Caco-2 (cell line): ENCODE measurements at places on chromosomes 13 and 19.

- no peak for DNase-seq
Measured at GRCh38 chr13:112065521-112065866, 1.5 kb upstream of the SOX1 start.

GRCh38 chr13:99749271-99750019 is 222.1 kb downstream of the ZIC5 start:
- no peak for DNase-seq

DNA sequence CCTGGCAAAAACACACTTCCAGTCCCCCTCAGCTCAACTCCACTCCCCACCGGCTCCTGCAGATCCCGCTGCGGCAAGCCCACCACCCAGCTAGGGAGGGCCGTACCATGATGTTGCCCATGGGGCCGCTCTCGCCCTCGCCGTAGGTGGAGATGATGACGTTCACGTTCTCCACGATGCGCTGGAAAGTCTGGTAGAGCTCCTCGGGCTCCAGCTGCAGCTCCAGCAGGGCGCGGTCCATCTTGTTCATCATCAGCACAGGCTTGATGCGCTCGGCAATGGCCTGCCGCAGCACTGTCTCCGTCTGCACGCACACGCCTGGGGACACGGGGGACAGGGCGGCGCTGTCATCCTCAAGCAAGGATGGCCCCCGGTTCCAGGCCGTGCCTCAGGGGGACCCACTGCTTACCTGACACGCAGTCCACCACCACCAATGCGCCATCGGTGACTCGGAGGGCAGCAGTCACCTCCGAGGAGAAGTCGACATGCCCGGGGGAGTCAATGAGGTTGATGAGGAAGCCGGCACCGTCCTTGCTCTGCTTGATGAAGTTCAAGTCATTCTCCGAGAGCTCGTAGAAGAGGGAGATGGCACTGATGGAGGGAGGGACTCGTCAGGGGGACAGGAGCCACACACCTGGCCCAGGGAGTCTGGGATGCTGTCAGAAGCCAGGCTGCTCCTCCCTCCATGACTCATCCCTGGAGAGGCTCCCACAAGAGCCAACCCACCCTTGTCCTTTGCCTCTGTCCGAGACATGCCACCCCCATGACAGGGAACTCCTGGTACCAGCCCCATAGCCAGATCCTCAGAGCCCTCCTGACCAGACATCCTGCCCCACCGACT is 2.3 kb downstream of the EEF2 start:
- DNase-seq, result no peak

- no peak for DNase-seq
Measured at GRCh38 chr13:26629260-26629825, 71.9 kb downstream of the WASF3 start.

GRCh38 chr13:31245598-31246373 is 46.0 kb downstream of the B3GLCT start:
- DNase-seq, result no peak

- no peak for DNase-seq
Measured at GRCh38 chr13:28538932-28539331, 44.0 kb upstream of the FLT1 start.

DNA sequence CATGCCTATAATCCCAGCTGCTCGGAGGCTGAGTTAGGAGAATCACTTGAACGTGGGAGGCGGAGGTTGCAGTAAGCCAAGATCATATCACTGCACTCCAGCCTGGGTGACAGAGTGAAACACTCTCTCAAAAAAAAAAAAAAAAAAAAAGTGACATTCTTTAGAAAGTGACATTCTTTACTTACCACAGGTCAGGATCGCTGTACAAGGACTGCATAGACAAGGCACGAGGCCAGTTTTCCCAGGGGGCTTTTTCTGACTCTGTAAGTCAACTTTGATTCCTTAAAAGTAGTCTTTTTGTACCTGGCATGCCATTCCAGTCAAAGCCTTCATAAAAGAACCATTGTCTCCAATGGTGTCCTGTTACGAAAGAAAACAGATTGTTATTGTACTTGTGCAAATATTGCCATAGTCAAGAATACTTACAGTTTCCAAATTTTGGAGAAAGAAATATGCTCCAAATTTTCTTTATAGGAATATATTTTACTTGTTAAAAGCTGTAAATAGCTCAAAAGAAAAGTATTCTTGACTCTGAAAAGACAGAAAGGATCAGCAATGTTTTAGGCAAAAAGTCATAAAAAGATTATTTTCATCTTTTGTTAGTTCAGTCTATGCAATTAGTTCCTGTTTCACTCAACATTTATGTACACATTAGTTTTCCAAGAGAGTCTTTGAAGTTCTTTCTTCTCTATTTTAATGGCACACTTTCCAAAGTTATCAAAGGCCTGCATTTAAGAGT is 39.3 kb downstream of the CEACAM1 start:
- peak; percentile 85 for DNase-seq

DNA sequence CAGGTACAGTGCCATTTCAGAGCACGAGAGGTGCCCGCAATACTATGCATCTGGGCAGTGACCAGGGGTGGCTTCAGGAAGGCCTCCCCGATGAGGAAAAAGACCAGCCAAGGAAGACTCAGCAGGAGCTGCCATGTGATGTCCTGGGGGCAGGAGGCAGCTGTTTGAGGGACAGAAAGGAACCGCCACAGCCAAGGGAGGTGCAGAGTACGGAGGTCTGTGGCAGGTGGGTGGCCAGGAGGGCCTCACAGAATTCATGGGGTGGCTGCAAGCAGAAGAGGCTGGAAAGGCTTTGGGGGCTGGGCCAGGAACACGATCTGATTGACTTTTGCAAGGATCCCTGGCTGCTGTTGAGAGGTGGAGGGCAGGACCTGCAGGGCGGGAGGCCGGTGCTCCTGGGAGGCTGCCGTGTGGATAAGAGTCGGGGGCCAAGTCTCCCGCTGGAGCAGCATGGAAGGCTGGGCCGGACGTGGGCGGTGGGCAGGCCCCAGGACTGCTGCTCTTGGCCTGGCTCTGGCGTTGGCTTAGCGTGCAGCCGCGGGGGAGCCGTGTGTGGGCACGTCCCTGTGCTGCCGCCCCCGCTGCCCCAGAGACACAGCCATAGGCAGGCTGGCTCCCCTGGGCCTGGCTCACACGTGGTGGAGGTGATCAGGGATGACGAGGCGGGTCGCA is 29.1 kb downstream of the CEBPA start:
- no peak for DNase-seq

DNA sequence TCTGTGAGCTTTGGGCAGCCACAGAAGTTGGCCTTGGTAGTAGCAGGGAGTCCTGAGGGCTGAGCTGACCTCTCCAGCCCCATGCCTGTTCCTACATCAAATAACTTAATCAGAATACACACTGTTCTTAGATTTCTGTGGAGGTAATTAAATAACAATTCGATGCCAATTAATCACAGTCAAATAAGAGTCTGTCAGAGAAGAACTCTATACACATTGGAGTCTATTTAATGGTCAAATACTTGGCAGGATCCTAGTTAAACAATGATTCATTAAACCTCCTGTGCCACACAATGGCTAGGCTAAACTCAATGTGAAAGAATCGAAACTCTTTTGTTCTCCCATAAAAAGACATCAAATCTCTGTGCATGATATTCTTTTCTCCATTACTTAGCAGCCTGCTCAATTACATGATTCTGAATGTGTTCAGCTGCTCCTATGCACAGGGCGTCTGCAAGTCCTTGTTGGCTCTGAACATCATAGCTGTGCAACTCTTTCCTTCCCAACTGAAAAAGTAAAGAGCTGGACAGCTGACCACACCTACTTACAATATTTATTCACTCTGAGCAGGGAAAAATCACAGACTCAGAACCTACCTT is 173.1 kb downstream of the ABCC4 start:
- DNase-seq, result no peak

DNA sequence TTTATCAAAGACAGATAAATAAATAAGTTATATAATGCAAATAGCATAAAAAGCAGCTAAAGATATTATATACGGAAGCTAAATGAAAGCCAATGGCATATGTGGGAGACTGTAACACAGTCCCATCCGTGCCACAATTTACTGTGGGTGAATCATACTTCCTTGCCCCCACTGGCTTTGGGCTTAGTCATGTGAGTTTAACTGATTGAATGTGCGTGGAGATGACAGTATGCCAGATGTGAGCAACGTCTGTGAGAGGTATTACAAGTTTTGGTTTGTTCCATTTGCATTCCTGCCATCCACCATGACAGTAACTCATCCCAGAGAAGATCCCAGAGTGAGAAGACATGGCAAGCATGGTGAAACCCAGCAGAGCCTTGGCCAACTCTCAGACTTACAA is 340.0 kb downstream of the SUCLA2 start:
- DNase-seq, result no peak

DNA sequence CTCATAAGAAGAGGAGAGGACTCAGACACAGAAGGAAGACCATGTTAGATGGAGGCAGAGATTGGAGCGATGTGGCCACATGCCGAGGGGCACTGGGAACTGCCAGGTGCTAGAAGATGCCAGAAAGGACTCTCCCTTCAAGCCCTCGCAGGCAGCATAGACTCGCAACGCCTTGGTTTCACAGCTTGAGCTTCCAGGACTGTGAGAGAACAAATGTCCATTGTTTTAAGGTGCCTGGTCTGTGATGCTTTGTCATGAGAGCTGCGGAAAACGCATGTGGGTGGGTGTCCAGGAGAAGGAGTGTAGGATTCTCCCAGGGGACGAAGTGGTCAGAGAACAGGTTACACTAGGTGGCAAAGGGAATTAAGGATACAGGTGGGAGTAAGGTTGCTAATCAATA is 125.9 kb upstream of the USP29 start:
- no peak for DNase-seq

DNA sequence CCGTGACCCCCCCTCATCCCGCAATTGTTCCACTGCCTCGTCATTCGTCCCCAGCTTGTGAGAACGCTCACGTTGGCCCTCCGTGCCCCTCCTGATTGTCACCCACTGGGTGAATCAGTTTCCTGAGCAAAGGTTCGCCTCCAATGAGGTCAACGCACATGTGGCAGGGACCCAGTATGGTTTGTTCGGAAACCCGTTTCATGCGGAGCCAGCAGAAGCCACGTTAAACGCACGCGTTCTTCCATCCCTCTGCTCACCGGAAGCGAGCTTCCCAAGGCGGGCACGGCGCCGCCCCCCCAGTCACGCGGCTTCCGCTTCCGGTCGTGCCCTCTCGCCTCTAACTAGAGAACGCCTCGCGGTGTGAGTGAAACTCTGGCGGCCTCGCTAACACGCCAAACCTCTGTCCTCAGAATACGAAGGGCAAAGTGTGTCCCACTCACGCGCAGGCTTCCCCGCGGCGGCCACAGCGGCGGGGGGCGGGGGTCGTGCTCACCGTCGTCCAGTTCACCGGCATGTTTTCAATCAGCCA is 18.0 kb upstream of the CFAP97D2 start:
- no peak for DNase-seq

GRCh38 chr13:59863621-59864020 is 300.1 kb downstream of the DIAPH3 start:
- DNase-seq, result no peak

DNA sequence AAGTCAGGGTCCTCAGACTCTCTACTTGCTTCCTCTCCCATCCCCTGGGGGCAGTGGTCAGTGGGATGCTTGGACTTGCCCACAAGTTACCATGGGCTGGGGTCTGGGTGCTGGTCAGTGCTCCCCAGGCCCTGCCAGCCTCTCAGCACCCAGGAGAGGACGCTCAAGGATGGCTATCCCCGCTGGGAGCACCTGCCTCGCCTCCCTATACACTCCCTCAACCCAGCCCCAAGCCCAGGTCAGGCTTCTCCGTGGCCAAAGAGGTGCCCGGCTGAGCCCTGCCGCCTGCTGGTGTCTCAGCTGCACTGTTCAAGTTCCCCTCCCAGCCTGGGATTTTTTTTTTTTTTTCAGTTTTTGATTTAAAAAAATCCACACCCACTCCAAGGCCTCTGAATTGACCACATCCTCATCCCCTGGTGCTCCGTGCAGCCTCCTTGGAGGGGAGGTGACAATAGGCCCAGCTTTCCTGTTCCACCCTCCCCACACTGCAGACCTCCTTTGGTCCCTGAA is 10.8 kb downstream of the F2RL3 start:
- DNase-seq, result no peak

DNA sequence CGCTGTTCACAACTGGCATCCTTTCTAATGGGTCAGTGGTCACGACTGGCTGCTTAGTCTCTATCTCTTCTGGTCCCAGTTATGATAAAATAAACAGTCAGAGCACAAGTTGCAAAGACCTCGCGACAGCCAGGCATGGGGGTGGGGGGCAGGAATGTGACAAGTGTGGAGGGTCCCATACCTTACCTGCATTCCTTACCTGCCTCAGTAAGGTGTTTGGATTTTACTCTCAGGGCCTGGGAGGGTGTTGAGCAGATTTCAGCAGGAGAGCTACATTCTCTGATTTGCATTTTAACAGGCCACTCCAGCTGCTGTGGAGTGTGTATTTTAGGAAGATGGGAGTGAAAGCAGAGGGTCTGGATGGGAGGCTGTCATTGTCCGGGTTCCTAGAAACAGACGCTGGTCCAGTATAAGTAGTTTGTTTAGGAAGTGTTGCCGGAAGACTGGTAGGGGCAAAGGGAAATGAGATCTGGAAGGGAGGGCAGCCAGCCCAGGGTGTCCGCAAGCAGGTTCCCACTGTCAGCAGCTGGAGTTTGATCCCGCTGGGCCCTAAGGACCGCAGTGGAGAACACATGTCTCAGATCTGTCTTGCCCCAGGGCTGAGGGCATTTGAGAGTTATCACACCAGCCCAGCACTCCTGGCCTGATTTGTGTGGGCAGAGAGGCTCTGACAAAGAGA is 920.0 kb downstream of the UQCRFS1 start:
- DNase-seq, result no peak

DNA sequence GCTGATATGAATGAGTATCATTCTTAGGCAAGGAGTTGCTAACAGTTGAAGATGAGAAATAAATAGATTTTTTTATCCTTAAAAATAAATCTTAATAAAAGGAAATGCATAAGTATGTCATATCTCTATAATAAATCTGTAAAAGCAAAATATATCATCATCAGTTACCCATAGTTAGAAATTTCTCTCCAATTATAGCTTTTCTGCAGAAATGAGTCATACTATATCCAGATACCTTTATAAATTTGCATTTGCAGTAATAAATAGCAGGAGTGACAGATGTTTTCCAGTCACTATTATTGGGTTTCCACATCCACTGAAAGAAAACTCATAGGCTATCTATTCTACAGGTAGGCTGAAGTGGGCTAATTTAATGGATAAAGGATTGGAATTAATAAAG is 829.8 kb downstream of the PCDH9 start:
- no peak for DNase-seq

DNA sequence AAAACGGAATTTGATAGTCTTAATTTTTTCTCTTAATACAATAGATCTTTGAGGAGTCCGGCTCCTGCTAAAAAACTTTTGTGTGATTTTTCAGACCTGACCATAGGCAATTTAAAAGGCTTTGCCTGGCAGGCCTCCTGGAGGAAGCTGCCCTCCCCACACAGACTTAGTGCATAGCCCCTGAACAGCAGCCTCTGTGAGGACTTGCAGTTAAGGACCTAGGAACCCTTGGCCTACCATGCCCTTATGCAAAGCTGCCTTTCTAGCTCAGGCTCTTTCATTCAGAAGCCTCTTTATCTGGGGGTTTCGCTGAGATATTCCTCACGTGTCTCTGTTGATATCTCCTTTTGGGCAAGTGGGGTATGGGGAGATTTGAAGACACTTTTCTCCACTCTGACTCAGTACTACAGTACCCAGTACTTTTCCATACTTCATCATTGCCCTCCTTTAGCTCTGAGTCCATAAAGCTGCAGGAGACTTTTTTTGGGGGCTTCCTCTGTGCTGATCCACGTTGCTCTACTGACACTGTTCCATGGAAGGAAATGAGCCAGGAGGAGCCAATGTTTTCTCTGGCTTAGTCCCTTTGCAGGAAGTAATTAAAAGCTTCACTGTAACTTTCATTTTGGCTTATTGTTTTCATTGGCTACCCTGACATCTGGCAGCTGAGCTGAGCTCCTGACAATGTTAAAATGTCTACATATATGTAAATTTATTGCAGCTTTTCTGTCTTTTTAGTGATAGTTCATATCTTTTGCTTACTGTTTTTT is 283.1 kb downstream of the TDRD3 start:
- no peak for DNase-seq
